Epithelial cell of proximal tubule (primary cell): ENCODE measurements at places on chromosomes 2 and 18.

DNA sequence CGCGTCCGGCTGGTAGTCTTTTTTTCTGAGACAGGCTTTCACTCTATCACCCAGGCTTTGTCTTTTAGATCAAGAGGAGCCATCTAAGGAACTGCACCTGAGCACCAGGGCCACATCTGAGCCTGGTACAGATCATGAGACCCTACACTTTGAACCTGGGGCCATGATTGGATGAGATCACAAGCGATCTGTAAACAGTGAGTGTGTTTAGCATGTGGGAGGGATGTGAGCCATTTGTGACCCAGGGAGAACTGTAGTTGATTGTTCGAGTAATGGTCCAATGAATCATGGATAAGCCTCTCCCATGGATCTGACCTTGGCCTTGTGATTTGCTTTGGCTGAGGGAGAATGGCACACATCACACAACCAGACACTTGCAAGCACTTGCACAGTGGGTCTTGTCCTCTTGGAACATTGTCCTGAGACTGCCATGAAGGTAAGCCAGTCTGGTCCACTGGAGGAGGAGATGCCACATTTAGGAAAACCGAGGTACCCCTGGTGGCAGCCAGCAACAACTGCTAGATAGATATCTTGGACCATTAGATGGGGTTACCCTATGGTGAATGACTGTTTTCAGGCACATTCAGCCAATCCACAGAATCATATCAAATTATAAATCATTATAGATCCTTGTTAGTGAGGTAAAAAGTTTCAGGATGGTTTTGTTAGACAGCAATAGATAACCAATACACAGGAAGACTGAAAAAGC is 19.5 kb upstream of the DTNB start:
- no peak for DNase-seq

- no peak for DNase-seq
These were observed 5.1 kb downstream of the FIGLA start for GRCh38 chr2:70785137-70785911.

- DNase-seq, result no peak
These were observed 40.3 kb downstream of the PLA2R1 start for GRCh38 chr2:160022162-160022561.

DNA sequence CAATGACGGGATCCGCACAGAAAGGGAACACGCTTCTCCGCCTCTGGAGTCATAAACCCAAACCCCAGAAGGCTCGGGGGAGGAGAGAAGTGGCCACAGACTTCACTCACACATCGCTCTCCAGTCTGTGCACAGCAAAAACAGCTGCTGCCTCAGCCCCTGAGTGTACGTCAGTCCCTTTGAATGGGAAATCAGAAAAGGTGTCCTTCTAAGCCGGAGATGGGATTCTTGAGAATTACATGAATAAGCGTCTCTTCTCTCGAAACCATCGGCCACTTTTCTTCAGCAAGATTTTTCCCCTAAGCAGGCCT is 78.3 kb downstream of the PDCL3 start:
- no peak for DNase-seq
